ENCODE measurements at places on chromosomes 5 and 9.

- DNase-seq = peak; percentile 69
Observed at GRCh38 chr5:111229871-111230810, 6.0 kb downstream of the CAMK4 start.

- peak; percentile 69 for DNase-seq
Observed at GRCh38 chr9:72280913-72281500, 84.0 kb downstream of the ZFAND5 start.

GRCh38 chr5:123111502-123111901 lies 22.5 kb downstream of the PRDM6 start:
- DNase-seq = no peak

DNA sequence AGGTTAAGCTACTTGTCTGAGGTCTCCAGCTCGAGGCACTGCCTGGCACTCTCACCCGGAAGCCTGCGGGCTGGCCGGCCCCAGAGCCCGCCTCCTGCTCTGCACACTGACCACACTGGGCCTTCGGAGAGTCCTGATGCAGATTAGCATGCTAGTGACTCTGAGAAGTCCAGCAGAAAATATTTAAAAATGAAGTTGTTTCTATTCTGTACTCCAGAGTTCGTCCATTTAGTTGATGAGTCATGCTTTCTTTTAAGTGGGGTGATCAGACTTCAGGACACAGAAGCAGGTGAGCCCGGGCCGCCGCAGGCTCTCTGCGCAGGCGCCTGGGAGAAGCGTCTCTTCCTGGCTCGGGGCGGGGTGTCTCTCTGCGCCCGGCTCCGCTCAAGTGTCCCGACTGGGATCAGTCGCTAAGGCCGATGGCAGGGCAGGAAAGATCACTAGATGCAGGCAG lies 32.5 kb downstream of the FAM240B start:
- DNase-seq = no peak

GRCh38 chr9:132181796-132182313 lies 20.0 kb downstream of the NTNG2 start:
- no peak for DNase-seq

DNA sequence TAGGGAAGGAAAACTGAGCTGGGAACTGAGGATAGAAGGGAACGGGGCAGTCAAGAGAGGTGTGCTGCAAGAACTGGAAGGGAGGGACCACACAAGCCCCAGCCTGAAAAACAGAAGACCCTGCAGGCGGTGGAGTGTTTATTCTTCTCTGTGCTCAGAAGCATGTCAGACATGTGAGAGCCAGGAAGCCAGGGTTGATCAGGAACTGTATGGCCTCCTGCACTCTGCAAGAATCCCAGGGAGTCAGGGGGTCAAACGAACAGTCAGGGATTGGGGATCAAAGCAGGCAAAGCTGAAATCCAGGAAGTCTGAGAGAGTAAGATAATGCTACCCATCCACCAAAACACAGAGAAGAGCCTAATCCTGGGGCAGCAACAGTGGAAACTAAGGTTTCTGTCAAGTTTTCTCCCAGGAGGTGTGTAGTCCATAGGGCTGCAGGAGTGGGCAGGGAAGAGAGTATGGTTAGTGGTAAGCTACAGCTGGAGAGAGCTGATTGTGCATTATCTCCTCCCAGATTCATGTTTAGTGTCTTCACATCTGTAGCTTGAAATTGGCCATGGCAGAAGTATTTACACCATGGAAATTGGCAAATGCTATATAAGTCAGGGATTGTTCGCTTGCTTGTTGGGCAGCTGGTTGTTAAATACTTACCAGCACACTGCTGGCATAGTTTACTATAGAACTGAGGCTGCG lies 115.4 kb upstream of the SLC44A1 start:
- no peak for DNase-seq

- no peak for DNase-seq
Observed at GRCh38 chr5:14489643-14490042, 91.9 kb upstream of the OTULINL start.

DNA sequence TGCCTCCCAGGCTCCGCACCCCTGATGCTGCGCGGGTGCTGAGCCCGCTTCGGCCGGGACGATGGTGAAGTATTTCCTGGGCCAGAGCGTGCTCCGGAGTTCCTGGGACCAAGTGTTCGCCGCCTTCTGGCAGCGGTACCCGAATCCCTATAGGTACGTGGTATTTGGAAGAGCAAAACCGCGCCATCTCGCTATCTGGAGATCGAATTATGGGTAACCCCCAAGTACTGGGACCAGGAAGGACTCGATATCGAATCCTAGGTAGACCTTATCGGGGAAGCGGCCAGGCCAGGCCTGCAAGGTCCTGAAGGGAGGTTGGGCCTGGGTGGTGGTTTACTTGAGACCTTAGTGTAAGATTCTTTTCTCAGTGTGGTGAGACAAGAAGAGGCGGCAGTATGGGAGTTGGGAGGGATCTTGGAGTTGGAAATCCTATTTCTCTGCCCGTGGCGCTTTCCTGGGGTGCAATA lies 359 bp downstream of the PRELID1 start:
- DNase-seq = no peak

DNA sequence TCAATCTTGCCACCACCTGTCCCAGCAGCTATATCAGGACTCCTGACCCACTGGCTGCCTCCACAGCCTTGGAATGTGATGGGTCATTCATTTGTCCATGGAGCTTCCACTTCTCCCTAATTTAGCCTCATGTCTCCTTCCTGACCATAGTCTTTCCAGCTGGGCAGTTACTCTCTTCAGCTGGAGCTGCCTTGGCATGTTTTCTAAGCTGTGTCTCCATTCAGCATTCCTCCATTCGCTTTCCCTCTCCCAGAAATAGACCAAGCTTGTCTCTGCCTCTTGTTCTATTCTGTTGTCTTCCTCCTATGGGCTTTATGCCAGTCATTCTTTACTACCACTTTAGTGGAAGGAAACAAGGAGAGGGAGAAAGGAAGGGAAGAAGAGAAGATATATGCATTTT lies 5.3 kb upstream of the CTXN3 start:
- DNase-seq = no peak

DNA sequence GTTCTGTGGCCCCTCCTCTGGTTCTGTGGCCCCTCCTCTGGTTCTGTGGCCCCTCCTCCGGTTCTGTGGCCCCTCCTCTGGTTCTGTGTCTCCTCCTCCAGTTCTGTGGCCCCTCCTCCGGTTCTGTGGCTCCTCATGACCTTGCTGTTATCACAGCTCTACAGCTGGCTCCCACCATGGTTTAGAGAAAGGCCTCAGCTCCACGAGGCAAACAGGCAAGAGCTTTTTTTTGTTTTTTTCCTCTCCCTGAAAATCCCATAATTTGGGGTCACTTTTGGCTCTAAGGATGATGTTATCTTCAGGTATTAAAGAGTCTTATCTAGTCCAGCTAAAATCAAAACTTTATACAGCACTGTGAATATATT lies 31.8 kb downstream of the C5orf15 start:
- DNase-seq = no peak

DNA sequence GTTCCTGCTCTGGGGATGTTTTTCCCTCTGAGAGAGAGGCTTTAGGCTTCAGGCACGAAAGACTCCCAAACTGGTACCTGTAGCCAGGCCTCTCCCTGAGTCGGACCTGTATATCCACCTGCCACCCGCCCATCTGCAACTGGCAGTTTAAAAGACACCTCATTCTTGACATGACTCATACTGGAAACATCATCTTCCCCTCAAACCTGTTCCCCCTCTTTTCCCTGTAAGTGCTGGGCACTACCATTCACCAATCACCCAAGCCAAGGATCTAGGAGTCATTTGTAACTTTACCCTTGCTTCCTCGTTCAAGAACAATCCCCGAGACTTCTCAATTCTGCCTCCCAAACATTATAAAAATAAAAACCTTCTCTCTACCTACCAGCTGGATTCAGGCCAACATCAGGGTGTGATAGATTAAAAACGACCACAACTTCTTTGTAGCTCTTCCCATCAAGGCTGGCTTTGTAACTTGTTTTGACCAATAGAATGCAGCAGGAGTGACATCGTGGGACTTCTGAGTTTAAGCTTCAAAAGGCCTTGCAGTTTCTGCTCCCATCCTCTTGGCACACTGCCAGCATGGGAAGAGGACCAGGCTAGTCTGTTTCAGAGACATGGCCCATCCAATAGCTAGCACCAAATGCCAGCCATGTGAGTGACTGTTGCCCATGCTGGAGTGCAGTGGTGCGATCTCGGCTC lies 1.8 kb upstream of the WDR31 start:
- peak; percentile 26 for DNase-seq

DNA sequence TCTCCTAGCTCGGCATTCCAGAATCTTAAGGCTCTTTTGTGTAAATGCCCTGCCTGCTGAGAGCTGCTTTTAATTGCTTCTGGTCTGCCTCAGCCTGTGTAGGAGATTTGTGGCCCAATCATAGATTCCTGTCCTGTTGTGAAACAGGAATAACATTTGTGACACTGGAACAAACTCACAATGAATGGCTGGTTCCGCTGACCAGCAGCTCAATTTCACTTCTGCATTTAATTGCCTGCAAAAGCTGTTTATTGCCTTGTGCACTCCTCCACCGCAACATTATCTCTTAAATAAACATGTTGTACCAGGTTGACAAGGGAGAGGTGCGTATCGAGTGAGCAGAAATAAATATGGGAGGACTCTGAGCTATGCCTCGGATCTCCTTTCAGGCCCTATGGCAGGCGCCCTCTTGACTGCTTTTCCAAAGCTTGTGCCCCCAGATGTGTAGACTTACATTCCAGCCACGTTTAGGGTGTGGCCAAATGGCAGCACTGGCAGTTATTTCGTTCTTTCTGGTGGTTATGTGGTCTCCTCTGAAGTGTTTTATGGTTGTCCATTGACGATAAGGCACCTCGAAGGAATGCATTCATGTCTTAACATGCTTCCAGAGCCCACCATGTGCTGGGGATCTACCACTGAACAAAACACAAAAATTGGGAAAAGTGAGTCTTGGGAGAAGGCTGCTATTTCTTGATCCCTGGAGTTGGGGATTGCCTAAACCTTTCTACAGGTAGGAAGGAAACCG lies 58.1 kb downstream of the DMRT1 start:
- DNase-seq = peak; percentile 9

- no peak for DNase-seq
Observed at GRCh38 chr9:126208216-126208758, 118.3 kb upstream of the MVB12B start.

DNA sequence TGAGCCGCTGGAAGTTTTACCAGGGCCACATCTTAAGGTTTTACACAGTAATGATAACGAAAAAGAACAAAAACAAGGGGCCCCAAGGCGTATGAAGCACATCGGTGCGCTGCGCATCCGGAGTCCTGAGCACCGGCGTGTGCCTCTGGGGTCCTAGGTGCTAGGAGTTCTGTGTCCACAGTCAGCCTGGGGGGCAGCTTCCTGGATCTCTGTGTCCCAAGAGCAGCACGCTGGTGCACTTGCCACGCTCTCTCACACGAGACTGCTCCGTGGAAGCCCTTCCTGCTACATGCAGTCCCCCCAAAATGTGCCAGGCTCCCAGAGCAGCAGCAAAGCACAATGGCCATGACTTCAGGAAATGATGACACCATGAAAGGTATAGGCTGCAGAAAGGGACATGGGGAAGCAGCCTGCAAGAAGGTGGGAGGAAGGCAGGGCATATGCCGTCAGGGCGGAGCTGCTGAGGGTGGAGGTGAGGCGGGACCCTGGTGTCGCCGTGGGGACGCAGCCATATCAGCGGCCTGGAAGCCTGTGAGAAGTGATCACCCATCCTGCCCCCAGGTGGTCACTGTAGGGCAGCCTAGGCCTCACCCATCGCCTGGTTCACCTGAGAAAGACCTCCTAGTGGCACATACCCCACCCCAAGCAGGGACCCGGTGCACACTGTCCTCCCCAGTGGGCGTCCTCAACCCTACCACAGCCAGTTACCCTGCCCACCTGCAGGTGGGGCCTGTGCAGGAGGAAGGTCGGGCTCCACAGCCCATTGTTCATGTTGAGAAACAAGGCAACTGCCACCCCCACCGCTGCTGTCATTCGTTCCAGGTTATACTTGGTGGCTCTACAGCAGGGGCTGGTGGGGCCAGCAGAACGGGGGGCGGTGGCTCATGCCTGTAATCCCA lies 23.6 kb upstream of the SLC6A3 start:
- DNase-seq = no peak

DNA sequence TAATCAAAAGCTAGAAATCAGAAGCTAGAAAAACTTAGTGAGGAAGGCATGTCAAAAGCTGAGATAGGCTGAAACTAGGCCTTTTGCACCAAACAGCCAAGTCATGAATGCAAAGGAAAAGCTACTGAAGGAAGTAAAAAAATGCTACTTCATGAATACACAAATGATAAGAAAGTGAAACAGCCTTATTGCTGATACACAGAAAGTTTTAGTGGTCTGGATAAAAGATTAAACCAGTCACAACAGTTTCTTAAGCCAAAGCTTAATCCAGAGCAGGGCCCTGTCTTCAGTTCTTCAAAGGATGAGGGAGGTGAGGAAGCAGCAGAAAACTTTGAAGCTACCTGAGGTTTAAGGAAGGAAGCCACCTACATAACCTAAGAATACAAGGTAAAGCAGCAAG lies 102.5 kb upstream of the SH3GL2 start:
- DNase-seq = no peak

GRCh38 chr5:20601678-20602100 lies 613.7 kb upstream of the CDH18 start:
- DNase-seq = no peak

- no peak for DNase-seq
Observed at GRCh38 chr5:107469064-107469463, 201.7 kb downstream of the EFNA5 start.

DNA sequence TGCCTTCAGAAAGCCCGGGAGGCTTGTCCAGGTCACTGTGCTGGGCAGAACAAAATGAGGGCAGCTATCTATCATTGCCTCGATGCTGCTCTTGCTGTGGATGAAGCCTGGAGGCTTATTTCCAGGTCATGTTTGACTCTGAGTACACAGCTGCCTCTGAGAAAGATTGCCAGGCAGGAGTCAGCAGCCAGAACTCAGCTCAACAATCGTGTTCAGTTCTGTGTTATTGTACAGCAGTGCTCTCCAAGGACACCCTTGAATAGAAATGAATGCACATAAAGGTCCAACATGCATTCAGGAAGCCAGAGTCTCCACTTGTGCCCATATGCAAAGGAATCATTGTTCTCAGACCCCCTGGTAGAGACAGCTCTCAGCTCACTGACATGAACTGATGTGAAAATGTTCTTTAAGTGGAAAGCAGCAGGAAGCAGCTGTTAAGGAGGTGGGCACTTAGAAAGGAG lies 61.7 kb upstream of the ZFR start:
- DNase-seq = no peak

DNA sequence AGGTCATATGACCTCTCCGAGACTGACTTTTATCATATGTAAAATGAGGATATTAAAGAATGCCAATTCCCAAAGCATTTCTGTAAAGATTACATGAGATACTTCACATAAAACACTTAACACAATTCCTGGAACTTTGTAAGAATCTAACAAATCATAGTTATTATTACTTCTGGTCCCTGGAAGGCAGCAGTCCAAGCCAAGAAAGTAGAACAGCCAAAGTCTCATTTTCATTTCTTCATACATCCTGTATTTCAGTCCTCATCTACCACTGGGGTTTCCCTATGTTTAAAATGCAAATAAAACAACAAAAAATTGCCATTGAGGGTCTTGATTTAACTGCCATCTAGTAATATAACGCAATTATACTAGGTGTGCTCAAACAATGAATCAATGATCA lies 179.5 kb downstream of the MARCHF11 start:
- DNase-seq = no peak

DNA sequence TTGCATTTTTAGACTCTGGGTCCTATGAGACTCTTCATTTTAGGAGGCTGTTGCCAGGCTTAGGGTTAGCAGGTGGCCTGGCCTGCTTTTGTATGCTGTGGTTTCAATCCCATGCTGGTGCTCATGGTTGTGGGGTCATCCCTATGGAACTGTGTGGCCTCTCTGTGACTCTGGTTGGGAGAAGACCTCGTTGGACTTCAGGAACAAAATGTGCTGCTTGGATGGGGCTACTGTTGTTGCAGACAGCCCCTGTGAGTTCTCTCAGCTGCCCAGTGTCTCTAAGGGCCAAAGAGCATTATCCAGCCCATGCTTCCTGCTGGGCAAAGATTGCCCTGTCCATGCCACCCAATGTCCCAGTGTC lies 169.5 kb upstream of the S1PR3 start:
- DNase-seq = no peak
